ENCODE measurements at places on chromosomes 6 and 20. TPM values are rescaled to one million over a fixed set of nuclear protein-coding genes. Genes with fewer than 3 reads are reported as not detected.

- no peak for DNase-seq
Observed at GRCh38 chr6:127864701-127865100, 36.2 kb downstream of the THEMIS start.

- no peak for DNase-seq
Observed at GRCh38 chr20:4787820-4788219, 66.1 kb downstream of the PRND start.

DNA sequence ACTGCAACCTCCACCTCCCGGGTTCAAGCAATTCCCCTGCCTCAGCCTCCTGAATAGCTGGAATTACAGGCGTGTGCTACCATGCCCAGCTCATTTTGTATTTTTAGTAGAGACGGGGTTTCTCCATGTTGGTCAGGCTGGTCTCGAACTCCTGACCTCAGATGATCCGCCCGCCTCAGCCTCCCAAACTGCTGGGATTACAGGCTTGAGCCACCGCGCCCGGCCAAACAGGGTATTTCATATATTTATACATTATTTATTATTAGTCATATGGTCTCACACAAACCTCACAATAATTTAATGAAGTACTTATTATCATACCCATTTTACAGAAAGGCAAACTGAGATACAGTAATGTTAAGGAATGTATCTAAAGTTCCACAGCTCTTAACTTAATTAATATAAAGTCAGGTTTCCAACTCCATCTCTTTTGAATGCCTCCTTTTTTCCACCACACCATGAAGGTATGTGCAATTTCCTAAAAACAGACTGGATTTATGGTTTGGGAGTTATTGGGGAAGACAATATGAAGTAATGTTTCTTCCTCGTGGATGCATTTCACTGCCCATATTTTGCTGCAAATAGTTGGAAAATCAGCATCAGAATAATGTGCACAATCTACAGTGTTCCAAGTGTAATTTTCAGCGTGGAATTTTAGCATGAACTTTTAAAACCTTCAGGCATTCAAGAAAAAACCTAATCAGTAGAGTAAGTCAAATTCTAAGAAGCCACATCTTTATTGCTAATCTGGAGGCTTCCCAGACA is 65.7 kb downstream of the ZMYND8 start:
- DNase-seq, result no peak

DNA sequence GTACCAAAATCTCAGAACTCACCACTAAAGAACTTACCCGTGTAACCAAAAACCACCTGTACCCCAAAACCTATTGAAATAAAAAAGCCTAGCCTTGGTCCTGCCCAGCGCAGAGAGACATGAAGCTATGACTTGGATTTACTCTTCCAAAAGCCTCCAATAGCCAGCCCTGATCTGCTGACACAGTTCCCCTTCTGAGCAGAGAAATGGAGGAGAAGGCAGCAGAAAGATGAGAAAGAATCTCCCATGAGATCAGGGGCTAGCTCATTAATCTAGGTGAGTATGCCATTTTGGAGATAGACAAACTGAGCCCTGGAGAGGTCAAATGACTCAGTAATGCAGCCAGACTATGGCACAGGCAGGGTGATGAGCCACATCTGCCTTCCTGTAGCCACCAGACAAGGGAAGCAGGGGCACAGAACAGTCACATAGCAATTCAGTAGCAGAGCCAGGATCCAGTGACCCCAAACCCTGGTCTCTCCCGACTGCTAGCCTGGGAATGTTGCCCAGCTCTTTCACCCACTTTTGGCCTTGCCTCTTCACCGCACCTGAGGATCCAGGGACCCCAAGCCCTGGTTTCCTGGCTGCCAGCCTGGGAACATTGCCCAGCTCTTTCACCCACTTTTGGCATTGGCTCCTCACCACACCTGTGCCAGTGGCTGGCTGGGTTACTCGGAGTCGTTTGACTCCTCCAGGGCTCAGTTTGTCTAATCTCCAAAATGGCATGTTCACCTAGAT is 7.2 kb upstream of the SDCBP2 start:
- DNase-seq, result no peak

The CST2 gene
- total RNA-seq, result not detected

All from prostate gland (tissue), 2 donors.